Psoas muscle (tissue), 8 donors: ENCODE measurements at places on chromosomes 13 and 19. TPM values are rescaled to one million over a fixed set of nuclear protein-coding genes. Genes with fewer than 3 reads are reported as not detected.

DNA sequence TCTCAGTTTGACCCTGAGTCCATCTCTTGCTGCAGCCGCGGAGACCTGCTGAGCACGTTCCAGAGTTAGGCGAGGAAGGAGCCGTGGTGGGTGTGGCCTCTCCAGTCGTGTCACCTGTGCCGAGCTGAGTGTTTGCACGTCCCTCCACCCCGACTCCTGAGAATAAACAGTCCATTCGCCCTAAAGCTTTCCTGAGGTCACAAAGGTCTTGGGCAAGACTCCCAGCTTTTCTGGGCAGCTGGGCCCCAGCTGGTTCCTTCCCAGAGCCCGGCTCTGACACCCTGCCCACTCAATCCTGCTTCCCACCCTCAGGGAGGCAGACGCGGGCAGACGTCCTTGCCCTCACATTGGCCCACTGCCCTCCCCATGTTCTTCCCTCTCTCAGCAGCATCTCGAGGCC, 142.2 kb downstream of the KCTD15 start:
- H3K27me3 ChIP-seq = no peaks in the 10 kb centered on the region
- no peak overlapping the region for H3K27ac ChIP-seq
- no peak overlapping the region for H3K4me3 ChIP-seq
- DNase-seq = no peak
- no peaks in the 10 kb centered on the region for H3K36me3 ChIP-seq
- H3K4me1 ChIP-seq = no peaks in the 10 kb centered on the region

DNA sequence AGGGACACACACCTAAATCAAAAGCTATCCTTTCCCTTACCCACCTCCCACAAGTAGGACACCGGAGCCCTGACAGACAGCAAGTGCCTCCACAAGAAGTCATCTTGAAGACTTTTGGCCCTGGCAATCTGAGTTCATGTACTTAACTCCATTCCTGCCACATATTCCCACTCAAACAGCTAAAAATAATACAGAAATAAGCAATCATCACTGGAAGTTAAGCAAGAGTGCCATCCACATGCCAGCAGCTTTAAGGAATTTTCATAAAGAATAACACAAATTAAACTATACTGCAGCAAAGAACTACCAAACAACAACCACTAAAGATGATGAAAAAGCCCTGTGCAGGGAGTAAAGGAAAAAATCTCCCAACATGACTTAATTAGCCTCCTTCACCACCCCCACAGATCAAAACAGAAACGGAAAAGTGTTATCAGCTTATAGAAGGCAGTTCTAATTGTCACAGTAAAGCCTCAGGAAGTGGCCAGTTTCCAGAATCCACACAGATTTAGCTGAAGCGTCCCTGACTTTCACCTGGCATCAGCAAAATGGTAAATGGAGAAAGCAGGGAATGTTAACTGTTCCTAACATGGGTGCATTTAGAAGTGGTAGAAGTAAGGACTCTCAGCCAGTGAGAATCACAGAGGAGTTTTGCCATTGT, 343.9 kb downstream of the TBC1D4 start:
- no peaks in the 10 kb centered on the region for H3K27me3 ChIP-seq
- H3K4me1 ChIP-seq = no peaks in the 10 kb centered on the region
- no peak overlapping the region for H3K4me3 ChIP-seq
- no peak overlapping the region for H3K27ac ChIP-seq

VASP gene
- 76.3 TPM for polyA plus RNA-seq

DNA sequence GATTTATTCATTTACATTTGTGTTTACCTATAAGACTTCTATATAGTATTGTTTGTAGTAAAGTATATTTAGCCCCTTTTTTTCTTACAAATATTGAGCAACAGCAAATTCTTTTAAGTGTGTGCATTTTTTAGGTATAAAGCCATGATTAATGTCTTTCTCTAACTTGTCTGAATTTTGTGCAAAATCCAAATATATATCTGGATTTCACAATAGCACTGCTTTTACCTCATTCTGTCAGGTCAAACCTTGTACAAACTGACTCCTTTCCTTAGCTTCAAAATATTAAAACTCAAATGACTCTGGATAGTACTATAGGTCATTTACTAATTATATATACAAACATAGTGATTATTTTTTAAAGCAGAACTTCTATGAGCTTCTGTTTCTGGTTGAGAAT, 563.0 kb upstream of the SPRY2 start:
- no peak overlapping the region for H3K4me3 ChIP-seq
- no peak for DNase-seq
- no peaks in the 10 kb centered on the region for H3K27me3 ChIP-seq
- no peak overlapping the region for H3K27ac ChIP-seq

DNA sequence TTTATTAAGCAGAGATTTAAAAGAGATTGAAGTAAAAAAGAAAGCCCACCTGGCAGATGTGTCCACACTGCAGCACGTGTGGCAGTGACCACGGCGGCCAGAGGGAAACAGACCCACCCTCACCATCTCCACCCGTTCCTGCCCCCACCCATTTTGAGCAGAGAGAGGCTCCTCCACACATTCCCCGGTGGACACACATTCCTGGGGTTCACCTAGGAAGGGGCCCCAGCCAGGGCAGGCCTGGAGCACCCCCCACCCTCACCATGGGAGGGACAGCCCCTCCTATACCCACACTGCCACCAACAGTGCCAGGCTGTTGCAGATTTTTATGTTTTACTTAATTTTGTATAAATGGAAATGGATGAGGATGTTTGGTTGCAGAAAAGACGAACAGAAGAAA, 54.9 kb downstream of the SLC7A9 start:
- no peak overlapping the region for H3K4me3 ChIP-seq
- no peak for DNase-seq
- H3K36me3 ChIP-seq = no peaks in the 10 kb centered on the region
- H3K4me1 ChIP-seq = no peaks in the 10 kb centered on the region
- H3K27ac ChIP-seq = no peak overlapping the region

USPL1 gene
- 11.1 TPM for polyA plus RNA-seq

DNA sequence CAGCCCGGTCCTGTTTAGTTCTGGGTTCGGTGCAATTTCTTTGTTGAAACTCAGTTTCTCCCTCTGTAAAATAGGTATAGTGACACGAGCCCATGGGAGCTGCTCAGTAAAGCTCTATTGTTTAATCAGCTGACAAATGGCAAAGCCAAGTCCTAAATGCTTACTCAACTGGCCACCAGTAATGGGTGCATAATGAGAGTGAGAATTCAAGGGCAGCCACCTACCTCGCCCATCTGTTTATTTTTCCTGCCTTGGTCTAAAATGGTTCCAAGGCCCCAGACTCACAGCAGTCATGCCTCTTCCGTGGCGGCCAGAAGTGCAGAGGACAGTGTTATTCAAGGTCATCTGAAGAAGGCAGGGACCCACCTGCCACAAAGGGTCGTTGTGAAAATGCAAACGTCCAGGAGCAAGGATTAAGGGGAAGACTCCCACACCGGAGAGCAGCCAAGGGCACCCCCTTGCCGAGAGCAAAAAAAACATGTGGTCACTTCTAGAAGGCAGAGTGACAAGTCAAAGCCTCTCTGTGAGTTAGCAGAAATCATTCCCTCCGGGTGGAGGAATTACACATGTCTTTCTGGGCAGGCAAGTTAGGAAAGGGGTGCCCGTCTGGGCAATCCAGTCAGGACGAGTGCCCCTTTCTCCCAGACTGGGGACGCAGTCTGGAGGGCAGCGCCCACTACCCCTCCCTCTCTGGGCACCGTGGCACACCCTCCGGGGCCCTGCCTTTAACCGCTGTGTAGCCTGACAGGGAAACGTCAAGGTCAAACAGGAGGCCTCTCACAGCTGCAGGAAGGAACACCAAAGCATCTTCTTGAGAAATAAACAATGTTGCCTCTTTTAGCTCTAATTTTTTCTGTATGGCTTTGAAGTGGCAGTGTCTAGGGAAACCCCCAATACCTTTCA, 186.2 kb downstream of the FOXO1 start:
- DNase-seq = no peak
- H3K4me3 ChIP-seq = no peak overlapping the region
- H3K27ac ChIP-seq = no peak overlapping the region
- H3K4me1 ChIP-seq = peaks cover 10% of the 10 kb centered on the region
- no peaks in the 10 kb centered on the region for H3K27me3 ChIP-seq

DNA sequence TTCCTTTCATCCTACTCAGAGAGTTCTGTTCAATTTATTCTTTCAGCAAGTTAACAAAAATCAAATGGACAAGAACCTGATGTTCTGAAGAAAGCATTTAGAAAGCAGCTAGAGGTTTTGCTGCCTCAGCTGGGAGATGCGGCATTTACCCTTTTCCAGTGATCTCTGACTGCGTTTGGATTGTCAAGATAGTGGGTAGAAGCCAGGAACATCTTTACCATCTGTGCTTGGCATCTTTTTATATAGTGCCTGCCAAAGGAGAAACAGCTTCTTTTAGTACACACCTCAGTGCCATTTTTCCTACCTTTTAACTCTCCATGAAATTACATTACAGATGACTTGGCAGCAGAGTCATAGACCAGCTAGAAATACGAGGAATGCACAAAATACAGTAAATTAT, 680.8 kb downstream of the SLITRK1 start:
- no peaks in the 10 kb centered on the region for H3K36me3 ChIP-seq
- DNase-seq = no peak
- no peaks in the 10 kb centered on the region for H3K4me1 ChIP-seq
- no peaks in the 10 kb centered on the region for H3K27me3 ChIP-seq

GRCh38 chr13:84032116-84032515, 149.8 kb upstream of the SLITRK1 start:
- H3K36me3 ChIP-seq = no peaks in the 10 kb centered on the region
- no peak overlapping the region for H3K27ac ChIP-seq
- no peaks in the 10 kb centered on the region for H3K27me3 ChIP-seq
- no peak overlapping the region for H3K4me3 ChIP-seq

DNA sequence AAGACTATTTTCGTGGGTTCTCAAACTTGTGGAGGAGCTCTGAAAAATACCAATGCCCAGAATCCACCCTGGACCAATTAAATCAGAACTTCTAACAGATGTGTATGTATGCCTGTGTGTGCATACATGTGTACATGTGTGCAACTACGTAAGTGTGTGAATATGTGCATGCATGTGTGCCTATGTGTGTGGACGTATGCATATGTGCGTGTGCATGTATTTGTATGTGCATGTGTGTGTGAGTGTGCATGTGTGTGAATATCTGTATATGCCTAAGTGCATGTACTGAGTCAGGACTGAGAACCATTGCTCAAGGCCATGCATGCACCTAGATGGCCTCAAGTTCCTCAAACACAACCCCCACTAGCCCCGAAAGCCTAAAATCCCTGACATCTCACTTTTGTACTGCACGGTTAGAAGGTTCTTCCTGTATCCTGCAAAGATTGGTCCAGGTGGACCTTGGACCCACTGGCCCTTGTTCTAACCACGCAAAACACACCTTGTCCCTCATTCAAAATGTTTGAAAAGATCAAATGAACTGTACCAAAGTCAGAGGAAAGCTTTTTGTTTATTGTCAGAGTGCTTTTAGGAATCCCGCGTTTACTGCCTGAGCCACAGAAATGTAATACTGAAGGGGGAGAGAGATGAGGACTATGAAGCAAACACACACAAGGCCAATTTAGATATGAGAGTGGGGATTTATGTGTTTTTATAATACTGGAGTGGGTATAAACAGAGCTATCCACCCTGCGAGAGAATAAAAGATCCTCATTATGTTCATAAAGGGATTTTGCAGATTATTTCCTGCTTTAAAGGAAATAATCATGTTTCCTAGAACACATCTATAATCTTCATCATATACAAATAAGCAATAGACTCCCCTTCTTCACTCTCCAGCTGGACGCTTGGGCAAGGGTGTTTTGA, 39.1 kb downstream of the LATS2 start:
- no peak overlapping the region for H3K4me3 ChIP-seq
- H3K27ac ChIP-seq = no peak overlapping the region
- no peak for DNase-seq
- H3K27me3 ChIP-seq = no peaks in the 10 kb centered on the region
- H3K36me3 ChIP-seq = no peaks in the 10 kb centered on the region
- peaks cover 49% of the 10 kb centered on the region for H3K4me1 ChIP-seq

PGLYRP2 gene
- polyA plus RNA-seq = not detected
